Panc1 (cell line): ENCODE measurements at places on chromosomes 7 and 10.
A peak's percentile ranks its signal among the peaks of the same experiment; 100 is the strongest.

GRCh38 chr7:31077484-31078362 is 25.6 kb downstream of the ADCYAP1R1 start:
- no peaks in the 10 kb centered on the region for H3K4me1 ChIP-seq
- no peak for DNase-seq
- no peak overlapping the region for H3K4me3 ChIP-seq
- no peaks in the 10 kb centered on the region for H3K36me3 ChIP-seq

DNA sequence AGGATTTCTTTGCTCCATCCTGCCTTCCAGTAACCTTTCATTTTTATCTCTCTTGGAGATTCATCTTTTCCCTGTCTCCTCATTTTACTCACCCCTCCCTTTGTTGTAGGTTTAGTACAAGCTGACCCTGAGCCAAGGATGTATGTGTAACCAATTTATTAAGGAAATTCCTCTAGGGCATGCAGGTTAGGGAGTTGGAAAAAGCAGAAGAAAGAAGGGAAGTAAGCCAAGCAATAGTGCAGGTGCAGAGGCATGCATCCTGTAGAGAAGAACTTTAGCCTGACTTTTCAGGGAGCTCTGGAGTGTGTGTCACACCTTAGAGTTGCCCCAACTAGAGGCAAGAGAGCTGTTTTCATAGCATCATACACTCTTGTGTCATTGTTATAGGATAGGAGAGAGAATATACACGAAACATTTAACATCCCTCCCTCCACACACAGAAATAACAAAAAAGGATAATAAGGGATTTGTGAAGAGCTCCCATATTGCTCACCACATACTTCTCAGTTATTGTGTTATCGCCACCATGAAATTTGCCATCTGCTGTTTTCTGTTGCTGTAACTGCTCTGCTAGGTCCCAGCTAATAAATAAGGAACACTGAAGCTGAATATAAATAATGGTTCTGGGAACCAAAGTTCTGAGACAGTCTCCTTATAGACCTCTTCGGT is 21.8 kb upstream of the SEMA3C start:
- peaks cover 38% of the 10 kb centered on the region for H3K4me1 ChIP-seq
- H3K27ac ChIP-seq, result peak overlapping the region; percentile 98
- DNase-seq, result no peak
- no peak overlapping the region for H3K4me3 ChIP-seq

DNA sequence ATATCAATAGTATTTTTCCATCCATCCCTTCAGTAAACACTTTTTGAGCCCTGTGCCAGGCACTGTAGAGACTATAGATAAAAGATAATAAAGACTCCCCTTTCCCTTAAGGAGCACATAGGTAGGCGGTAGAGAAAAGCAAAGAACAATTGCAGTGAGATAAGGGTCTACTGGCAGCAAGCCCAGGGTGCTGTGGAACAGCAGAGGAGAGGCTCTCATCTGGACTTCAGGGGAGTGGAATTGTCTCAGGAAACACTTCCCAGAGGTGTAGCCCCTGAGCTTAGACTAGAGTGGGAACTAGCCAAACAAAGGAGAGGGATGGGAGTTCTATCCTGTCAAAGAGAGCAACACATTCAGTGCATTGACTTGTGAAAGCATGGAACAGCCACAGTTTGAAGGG is 102.0 kb downstream of the NRF1 start:
- H3K4me3 ChIP-seq, result no peak overlapping the region
- no peak overlapping the region for H3K27ac ChIP-seq
- H3K27me3 ChIP-seq, result no peaks in the 10 kb centered on the region
- H3K36me3 ChIP-seq, result peaks cover 7% of the 10 kb centered on the region; the same call in 1 of the 2 replicates
- DNase-seq, result no peak

DNA sequence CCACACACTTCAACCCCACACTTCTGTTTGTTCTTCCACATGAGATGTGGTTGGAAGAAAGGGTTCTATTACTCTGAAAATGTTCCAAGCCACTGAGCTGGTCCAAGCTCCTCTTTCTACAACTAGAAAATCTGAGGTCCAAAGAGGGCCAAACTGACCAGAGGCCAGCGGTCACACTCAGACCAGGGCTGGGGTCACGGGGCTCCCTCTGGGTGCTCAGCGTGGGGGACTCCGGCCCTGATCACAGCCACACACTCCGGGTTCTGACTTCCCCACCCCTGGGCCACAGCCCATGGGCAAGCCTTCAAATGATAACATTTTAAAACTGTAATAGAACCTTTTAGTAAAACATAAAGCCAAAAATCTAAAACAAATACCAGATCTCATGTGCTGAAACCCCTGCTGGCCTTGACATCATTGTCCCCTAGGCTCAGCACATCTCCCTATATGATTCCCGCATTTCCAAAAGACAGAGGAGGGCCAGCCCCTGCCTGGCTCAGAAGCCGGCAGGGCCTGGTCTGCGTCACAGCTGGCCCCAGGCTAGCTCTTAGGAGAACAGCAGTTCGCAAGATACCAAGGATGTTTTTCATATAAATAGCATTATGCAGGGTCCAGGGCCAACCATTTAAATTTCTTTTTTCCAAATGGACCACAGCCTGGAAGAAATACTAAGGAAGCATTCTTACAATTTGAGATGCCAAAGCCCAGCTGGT is 3.3 kb downstream of the CRYGN start:
- peaks cover 9% of the 10 kb centered on the region for H3K4me1 ChIP-seq
- peak overlapping the region; percentile 29; the same call in 1 of the 2 replicates for H3K27ac ChIP-seq
- DNase-seq, result no peak
- no peak overlapping the region for H3K4me3 ChIP-seq
- H3K36me3 ChIP-seq, result no peaks in the 10 kb centered on the region
- H3K27me3 ChIP-seq, result no peaks in the 10 kb centered on the region

GRCh38 chr10:100551738-100552137 is 16.0 kb downstream of the HIF1AN start:
- DNase-seq, result no peak
- H3K27me3 ChIP-seq, result no peaks in the 10 kb centered on the region
- peaks cover 13% of the 10 kb centered on the region; the same call in 1 of the 2 replicates for H3K36me3 ChIP-seq

DNA sequence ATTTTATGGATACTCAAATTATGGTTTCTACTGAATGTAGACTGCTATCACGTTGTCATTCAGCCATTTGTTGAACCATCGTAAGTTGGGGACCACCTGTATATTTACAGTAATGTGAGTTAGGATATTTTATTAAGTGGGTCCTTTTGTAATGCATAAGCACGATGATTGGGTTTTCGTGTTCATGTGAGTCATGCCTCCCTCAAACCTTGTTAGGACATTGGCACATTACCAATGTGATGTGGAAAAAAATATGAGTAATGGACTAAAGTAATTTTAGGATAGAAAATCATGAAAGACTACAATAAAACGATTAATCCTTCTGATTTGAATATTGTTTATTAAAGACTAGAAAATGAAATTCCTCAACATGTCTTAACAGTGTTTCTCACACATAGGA is 8.7 kb downstream of the SMC3 start:
- peaks cover 4% of the 10 kb centered on the region for H3K4me1 ChIP-seq
- H3K4me3 ChIP-seq, result no peak overlapping the region
- DNase-seq, result no peak
- peaks cover 87% of the 10 kb centered on the region for H3K36me3 ChIP-seq

DNA sequence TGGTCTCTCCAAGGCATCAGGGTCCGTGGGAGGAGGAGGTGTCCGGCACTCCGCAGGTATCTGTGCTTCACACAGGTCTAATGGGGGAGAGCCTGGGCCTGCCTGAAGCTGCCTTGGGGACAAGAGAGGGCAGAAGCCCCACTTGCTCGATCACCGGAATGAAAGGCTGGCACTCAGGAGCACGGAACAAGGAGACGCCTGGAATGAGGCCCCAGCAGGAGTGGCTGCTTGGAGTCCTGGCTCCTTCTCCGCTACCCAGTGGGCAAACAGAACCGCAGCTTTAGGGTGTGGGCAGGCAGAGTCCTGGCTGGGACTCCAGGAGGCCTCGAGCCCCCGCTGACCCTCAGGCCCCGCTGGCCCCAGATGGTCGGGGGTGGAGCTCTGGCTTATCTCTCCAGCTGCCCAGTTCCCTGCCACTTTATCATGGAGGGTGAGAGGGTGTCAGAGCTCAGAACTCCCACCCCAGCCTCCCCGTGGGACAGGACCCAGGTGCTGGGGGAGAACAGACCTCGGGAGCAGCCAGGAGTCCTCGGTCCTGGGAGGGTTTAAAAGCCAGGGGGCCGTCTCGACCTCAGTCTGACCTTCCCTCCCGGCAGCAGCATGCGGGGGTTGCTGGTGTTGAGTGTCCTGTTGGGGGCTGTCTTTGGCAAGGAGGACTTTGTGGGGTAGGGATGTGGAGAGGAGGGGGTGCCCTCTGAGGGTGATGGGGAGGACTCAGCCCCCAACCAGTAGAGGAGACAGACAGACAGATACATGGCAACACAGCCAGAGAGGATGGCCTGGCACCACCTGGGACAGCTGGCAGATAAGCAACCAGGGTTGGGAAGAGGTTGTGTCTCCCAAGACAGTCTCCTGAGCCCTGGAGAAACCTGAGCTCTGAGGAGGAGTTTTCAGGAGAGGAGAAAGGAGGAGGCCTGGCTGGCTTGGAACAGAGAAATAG is at the start of gene CPA1:
Gene CPA1 (plus strand): TSS at position 574 of the 940 bp plus-strand sequence. CDS start 27 bp downstream, at position 601.
- no peak within 1 kb of the TSS for H3K4me3 ChIP-seq
- no peak for DNase-seq
- no peaks in the 10 kb centered on the region for H3K36me3 ChIP-seq
- no peak within 1 kb of the TSS for H3K27ac ChIP-seq
- H3K27me3 ChIP-seq, result no peaks in the 10 kb centered on the region

- H3K4me3 ChIP-seq, result no peak overlapping the region
- no peaks in the 10 kb centered on the region for H3K36me3 ChIP-seq
- DNase-seq, result no peak
- H3K4me1 ChIP-seq, result no peaks in the 10 kb centered on the region
- no peaks in the 10 kb centered on the region for H3K27me3 ChIP-seq
These were observed 87.3 kb upstream of the NAMPT start for GRCh38 chr7:106372126-106372525.

DNA sequence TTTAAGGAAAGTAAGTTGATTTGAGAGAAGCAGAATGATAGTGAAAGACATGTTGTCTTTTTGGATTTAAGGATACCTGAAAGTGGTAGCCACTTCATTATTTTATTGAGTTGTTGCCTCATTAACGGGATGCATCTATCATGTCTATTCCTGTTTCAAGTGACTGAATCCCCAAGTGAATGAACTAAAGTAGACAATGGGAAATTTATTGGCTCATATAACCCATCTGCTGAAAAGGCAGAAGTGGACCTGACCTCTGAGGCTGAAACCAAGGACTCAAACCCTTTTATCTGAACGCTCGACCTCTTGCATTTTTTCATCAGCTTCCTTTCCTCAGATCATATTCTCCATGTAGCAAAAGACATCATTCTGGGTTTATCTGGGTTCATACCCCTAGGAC is 465.6 kb upstream of the LRRN3 start:
- no peaks in the 10 kb centered on the region for H3K36me3 ChIP-seq
- no peaks in the 10 kb centered on the region for H3K27me3 ChIP-seq
- H3K4me3 ChIP-seq, result no peak overlapping the region

DNA sequence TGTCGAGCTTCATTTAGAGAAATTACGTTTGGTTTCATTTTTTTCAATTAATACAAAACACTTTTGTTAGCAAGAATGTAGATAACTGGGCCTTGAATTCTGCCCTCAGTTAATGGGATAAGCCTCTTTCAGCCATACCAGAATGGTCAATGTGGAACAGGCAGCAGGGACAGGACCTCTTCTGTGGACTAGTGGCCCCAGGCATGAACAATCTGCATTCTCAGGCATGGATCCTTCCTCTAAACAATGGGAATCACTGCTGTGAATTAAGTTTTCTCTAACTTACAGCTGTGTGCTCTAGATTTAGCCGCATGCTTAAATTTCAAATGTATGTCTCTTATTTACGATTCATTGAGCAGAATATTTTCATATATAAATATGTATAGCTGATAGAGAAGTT is 237.7 kb upstream of the PRKCQ start:
- H3K27me3 ChIP-seq, result no peaks in the 10 kb centered on the region
- no peak for DNase-seq
- no peaks in the 10 kb centered on the region for H3K4me1 ChIP-seq
- H3K4me3 ChIP-seq, result no peak overlapping the region

GRCh38 chr10:52650873-52651272 is 121.7 kb downstream of the MBL2 start:
- H3K4me3 ChIP-seq, result no peak overlapping the region
- H3K4me1 ChIP-seq, result peaks cover 21% of the 10 kb centered on the region
- peak overlapping the region; percentile 85 for H3K27ac ChIP-seq
- H3K36me3 ChIP-seq, result no peaks in the 10 kb centered on the region
- H3K27me3 ChIP-seq, result no peaks in the 10 kb centered on the region

GRCh38 chr7:26153823-26154783 is 2.1 kb downstream of the NFE2L3 start:
- no peaks in the 10 kb centered on the region for H3K36me3 ChIP-seq
- no peaks in the 10 kb centered on the region for H3K27me3 ChIP-seq
- peak overlapping the region; percentile 95 for H3K27ac ChIP-seq
- no peak for DNase-seq
- H3K4me1 ChIP-seq, result peaks cover 38% of the 10 kb centered on the region

DNA sequence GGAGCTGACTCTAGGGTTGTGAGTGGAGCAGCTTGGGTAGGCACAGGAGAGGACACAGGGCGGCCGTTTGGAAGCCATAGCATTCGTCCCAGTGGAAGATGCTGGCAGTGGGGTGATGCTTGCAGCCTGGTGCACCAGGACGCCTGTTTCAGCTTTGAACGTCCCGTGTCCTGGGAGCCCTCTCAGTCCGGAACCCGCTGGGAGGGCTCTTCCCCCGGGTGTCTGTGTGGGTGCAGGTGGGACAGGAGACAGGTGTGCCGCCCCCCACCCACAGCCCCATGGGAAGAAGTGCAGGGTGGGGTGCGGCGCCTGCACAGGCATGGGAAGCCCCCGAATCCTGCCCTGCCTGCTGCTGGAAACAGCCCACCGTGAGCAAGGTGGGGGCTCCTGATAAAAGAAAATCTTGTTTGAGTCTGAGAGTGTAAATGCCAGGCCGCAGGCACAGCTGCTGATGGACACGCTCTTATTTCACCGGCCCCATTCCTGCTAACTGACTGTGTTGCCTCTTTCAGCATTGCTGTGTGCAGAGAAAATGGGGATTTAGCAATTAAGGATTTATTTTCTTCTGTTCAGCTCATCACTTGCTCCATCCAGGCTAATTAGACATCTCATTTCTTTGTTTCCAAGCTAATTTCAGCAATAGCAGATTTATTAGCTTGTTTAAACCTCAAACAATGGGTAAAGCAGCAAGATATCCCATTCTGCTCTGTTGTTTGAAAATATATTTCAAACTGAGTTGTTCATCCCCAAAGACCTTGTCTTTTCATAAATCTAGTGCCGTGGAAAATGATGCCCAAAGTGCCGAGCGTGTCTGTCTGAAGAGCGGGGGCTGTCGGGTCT is 54.9 kb upstream of the DPYSL4 start:
- H3K4me1 ChIP-seq, result no peaks in the 10 kb centered on the region
- DNase-seq, result no peak
- H3K27ac ChIP-seq, result no peak overlapping the region
- H3K36me3 ChIP-seq, result no peaks in the 10 kb centered on the region
- H3K27me3 ChIP-seq, result peaks cover 10% of the 10 kb centered on the region; the same call in 1 of the 2 replicates
- no peak overlapping the region for H3K4me3 ChIP-seq

GRCh38 chr10:11068861-11069633 is 51.4 kb downstream of the CELF2 start:
- H3K4me1 ChIP-seq, result no peaks in the 10 kb centered on the region
- no peak for DNase-seq
- H3K36me3 ChIP-seq, result no peaks in the 10 kb centered on the region
- H3K4me3 ChIP-seq, result no peak overlapping the region
- H3K27me3 ChIP-seq, result no peaks in the 10 kb centered on the region
